Nephron progenitor cell (in vitro differentiated cells): ENCODE measurements at places on chromosomes 3 and 15.
A peak's percentile ranks its signal among the peaks of the same experiment; 100 is the strongest.

GRCh38 chr15:60395276-60396011, 2.3 kb downstream of the ANXA2 start:
- no peaks in the 10 kb centered on the region for H3K36me3 ChIP-seq
- H3K27me3 ChIP-seq: peaks cover 6% of the 10 kb centered on the region
- peak overlapping the region; percentile 21 for H3K27ac ChIP-seq
- peaks cover 81% of the 10 kb centered on the region for H3K4me1 ChIP-seq
- H3K4me3 ChIP-seq: peak overlapping the region; percentile 9

DNA sequence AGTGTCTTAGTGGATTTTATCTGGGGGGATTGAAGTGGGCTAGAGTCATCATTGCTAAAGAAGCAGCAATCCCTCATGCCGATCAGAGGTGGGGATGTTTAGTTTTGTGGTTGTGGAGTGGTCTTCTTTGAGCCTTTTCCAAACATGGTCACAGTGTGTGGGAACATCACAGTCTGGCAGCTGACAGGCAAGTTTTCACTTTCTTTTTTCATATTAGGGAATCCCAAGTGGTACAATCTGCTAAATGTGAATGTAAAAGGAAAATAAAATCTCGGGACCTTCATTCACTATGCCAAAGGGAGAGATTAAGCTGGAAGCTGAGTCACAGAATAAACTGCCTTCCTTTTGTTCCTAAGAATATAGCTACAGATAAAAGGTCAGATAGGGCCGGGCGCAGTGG, 10.4 kb upstream of the CX3CR1 start:
- no peak overlapping the region for H3K27ac ChIP-seq
- H3K27me3 ChIP-seq: peaks cover 8% of the 10 kb centered on the region
- no peak overlapping the region for H3K4me3 ChIP-seq
- DNase-seq: no peak
- H3K4me1 ChIP-seq: peaks cover 47% of the 10 kb centered on the region

DNA sequence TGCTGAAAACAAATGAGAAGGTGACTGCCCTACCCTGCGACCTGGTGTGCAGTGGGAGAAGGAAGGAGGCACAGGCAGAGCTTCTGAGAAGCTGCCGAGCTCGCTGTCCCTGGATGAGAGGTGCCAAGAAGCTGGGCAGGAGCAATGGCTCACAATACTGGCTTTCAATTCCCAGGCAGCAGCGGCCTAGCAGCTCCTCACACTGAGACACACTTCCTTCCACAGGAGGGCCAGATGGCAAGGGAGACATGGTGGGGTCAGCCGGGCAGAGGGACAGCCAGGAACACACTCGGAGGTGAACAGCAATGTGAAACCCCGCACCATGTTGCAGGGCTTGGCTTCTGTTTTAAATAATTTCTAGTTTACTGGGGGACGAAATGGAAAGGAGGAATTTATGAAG, 314.6 kb downstream of the EPHB1 start:
- no peak for DNase-seq
- H3K36me3 ChIP-seq: no peaks in the 10 kb centered on the region
- peaks cover 9% of the 10 kb centered on the region for H3K27me3 ChIP-seq

GRCh38 chr3:63863150-63864007, at the start of the genes ATXN7 and THOC7:
Gene ATXN7, plus strand, starts transcription at chr3:63863867. Its CDS starts 48,732 bp downstream, at chr3:63912599.
Gene THOC7, minus strand, starts transcription at chr3:63863805. Its CDS starts 15 bp downstream, at chr3:63863790.
- peaks cover 42% of the 10 kb centered on the region for H3K4me1 ChIP-seq
- peak within 1 kb of the TSS; percentile 90 for H3K4me3 ChIP-seq
- no peaks in the 10 kb centered on the region for H3K27me3 ChIP-seq
- peak within 1 kb of the TSS; percentile 60 for H3K27ac ChIP-seq
- DNase-seq: peak; percentile 82

- no peak for DNase-seq
- no peaks in the 10 kb centered on the region for H3K27me3 ChIP-seq
- H3K4me3 ChIP-seq: no peak overlapping the region
- peaks cover 16% of the 10 kb centered on the region for H3K36me3 ChIP-seq
- H3K4me1 ChIP-seq: peaks cover 39% of the 10 kb centered on the region
- no peak overlapping the region for H3K27ac ChIP-seq
These were observed 9.9 kb downstream of the CEP152 start for GRCh38 chr15:48800811-48801455.
